Stimulated activated CD4-positive, alpha-beta T cell treated with anti-CD3 and anti-CD28 coated beads, Interleukin-4, amount 100 ng/mL, for 48 hours (primary cell): ENCODE measurements at places on chromosomes 2 and 18.

GRCh38 chr2:226079671-226080181 is 680.2 kb downstream of the NYAP2 start:
- no peak for DNase-seq

- no peak for DNase-seq
Measured at GRCh38 chr18:10457767-10458166, 3.3 kb downstream of the APCDD1 start.

DNA sequence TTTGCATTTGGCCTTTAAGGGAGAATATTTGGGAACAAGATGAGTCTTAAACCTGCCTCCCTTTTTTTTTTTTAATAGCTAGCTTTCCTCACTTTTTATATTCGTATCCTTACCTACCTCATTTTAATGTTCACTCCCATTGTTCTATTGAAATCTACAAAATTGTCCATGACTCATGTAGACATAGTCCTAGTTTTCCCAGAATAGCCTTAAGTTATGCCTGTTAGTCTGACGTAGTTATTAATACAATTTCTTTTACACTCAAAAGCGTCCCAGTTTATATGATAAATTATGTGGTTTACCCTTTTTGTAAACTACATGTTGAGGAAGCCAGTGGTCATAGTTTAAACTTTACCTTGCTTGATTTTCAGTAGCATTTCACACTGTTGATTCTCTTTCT is 73.4 kb downstream of the UBR3 start:
- no peak for DNase-seq

DNA sequence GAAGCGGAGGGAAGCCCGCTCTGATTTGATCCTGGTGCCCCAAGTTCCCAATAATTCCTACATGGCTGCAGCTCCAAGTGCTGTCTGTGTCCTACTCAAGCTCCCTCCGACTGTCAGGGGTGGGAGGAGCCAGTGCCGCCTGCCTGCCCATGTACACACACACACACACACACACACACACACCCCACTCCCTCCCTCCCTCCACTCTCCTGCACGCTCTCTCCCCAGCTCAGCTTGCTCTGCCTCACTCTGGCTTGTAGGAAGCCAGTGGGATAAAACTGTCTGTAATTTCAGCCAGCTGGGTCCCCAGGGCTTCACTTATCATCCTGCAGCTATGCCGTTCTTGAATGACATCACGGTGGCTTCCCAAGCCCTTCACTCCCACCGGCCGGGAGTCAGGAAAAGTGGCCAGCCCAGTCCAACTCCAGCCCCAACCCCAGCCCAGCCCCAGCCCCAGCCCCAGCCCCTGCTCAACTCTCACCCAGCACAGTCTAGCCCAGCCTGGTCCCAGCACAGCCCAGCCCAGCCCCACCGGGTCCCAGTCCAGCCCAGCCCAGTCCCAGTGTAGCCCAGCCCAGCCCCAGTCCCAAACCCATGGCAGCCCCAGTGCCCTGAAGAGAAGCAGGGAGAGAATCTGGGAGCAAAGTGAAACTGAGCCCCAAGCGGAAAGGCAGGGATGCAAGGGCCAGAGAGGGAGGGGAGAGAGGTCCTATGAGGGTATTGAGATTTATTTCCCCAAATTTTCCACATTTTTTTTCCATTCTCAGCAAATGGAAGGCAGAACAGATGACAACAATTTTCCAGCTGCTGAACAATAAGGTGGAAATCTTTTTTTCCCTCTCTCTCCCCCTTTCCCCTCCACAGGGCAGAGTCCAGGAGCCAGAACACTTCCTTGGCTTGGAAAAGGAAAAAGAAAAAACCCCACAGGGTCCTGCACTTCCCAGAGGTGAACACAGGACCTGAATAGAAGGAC is 144.0 kb downstream of the TNS1 start:
- no peak for DNase-seq
